Activated CD4-positive, CD25-positive, alpha-beta regulatory T cell treated with anti-CD3 and anti-CD28 coated beads, Interleukin-2, amount 50 U/mL, for 16 hours (primary cell): ENCODE measurements at places on chromosomes 7 and 10.

DNA sequence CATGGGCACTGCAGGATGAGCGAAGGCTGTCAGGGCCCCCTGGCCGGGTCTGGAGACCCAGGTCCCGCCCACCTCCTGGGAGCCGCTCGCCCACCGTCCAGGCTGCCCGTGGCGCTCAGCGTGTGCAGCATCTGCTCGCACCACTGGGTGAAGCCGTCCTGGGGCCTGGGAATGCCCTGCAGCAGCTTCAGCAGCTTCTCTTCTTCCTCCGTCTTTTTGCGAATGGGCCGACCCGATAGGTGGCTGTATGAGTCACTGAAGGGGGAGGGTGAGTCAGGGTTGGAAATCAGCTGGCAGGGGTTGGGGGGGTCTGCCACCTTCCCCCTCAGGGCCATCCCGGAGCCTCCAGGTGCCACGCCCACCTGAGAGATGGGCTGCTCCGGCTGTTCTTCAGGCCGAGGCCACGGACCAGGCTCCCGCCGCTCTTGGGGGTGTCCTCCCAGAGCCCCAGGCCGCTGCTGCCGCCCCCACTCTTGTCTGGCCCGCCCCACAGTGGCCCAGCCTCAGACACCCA lies 8.7 kb downstream of the GNB2 start:
- no peak for DNase-seq

DNA sequence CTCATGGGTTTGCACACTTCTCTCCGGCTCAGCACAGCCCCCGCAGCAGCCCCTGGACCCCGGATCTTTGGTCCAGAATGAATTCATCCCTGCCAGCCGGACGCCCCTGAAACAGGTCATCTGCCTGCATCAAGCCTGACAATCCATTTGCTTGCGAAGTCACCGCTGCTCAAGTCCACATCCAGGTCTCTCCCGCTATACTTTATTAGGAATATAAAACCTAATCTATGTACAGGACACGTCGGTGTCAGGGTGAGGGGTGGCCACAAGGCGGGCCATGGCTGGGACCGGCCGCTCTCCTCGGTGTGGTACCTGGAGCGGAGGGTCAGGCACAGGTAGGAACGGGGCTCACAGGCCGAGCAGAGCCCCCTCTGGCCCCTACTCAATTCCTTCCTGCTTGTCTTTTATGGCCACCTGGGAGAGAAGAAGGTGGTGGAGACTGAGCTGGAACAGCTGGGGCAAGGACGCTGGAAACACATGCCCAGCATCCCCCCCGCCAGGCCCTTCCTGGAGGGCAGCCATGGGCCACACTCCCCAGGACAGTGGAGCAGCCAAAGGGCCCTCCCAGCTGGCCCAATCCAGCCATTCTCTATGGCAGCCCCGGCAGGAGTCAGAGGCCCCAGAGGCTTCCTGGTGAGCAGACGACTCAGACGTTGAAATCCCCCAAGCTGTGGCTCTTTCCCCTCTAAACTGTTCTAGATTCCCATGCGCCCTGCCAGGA lies 5.3 kb downstream of the POLR2J start:
- no peak for DNase-seq

DNA sequence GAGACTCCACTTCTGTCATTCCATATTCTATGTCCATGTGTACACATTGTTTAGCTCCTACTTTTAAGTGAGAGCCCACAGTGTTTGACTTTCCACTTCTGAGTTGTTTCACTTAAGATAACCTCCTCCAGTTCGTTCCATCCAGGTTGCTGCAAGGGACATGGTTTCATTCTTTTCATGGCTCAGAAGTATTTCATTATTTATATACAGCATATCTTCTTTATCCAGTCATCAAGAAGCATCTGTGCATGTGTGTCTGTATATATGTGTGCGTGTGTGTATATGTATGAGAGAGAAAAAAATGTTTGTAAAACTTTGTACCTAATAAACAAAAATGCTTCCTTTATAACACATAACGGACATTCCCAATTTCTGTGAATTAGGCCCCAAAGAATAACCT lies 6.2 kb downstream of the SEC61A2 start:
- DNase-seq, result no peak

DNA sequence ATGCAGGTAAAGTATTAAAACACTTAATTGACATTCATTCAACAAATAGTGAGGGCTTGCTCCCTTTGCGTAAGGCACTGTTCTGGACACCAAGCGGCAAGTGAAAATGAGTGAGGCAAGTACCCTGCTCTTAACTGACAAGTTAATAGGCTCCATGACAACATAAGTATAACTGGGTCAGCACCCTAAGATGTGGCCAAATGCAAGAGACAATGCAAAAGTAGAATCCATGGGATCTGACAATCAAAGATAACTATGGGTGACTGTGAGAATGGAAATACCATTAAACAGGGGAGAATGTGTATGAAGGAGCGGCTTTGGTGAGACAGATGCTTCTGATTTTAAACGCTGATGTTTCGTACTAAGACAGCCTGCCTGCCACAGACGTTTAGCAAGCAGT lies 160.5 kb downstream of the RAPGEF5 start:
- no peak for DNase-seq

- no peak for DNase-seq
These were observed 1.6 kb upstream of the SAMD9 start for GRCh38 chr7:93119191-93119905.

DNA sequence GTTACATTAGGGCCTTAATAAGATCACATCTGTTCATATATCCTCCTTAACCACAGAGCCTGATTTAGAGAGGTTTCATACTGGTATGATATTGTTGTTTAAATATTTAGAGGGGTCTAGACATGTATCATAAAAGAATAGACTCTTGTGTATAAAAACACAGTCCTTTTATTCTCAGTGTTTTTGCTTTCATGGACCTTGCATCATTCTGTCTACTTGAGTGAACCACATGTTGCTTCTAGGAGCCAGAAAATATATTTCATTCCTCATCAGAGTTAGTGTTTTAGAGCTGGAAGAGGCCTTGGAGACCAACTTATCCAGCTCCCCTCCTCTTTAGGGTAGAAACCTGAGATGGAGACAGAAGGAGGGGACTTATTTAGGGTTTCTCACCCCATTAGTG lies 312.8 kb downstream of the LRMDA start:
- no peak for DNase-seq

DNA sequence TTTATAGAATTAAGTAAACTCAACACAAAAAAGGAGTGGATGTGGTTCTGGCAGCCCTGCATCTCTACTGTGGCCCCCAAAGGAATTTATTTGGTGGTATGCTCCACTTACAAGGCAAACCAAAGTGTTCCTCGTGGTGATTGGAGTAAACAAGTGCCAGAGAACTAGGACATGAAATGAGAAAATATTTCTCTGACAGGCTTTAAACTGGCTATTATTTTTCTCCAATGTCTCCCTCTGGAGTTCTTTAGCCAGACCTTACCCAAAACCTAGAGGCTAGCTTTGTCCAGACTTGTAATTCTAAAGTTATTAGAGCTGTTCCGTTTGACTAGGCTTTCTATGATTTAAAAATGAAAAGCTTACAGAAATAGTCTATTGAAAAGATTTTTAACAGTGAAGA lies 990.1 kb downstream of the CNTNAP2 start:
- DNase-seq, result no peak

DNA sequence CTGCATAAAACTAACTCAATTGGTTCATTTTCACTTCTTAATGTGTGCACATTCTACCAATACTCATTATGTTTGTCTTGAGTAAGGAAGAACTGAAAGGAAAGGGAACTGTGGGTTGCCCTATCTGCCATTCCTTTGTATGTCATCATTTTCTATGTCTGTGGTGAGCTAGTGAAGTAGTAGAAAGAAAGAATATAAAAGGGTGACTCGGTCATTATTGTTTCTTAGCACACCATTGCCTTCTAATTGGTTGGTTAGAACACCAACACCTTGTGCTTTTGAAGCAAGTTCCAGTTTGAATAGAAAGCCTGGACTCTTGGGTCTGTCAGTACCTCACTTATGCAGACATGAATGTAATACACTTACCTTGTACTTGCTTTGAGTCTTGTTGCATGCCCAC lies 64.3 kb upstream of the MDFIC start:
- no peak for DNase-seq

DNA sequence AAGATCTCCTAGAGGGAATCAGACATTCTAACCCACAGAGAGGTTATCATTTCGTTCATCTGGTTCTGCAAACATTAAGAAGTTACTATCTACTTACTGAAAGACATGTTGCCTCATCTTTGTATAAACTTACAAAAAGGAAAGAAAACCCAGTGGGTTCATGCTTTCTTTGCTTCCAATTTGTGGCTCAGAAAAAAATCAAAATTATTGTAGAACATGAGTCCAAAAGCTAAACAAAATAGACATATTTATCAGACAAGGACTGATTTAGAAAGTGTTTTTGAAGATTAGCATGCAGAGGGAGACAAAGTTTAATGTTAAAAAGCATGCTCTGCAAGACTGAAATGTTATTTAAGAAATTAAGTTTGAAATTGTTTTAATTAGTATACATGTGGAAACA lies 123.1 kb downstream of the MBL2 start:
- DNase-seq, result no peak

GRCh38 chr7:69599955-69600709 lies 1.9 kb downstream of the AUTS2 start:
- no peak for DNase-seq

- no peak for DNase-seq
These were observed 130.0 kb upstream of the BTBD16 start for GRCh38 chr10:122140941-122141623.

- no peak for DNase-seq
These were observed 32.8 kb downstream of the UBTD1 start for GRCh38 chr10:97531401-97531986.

DNA sequence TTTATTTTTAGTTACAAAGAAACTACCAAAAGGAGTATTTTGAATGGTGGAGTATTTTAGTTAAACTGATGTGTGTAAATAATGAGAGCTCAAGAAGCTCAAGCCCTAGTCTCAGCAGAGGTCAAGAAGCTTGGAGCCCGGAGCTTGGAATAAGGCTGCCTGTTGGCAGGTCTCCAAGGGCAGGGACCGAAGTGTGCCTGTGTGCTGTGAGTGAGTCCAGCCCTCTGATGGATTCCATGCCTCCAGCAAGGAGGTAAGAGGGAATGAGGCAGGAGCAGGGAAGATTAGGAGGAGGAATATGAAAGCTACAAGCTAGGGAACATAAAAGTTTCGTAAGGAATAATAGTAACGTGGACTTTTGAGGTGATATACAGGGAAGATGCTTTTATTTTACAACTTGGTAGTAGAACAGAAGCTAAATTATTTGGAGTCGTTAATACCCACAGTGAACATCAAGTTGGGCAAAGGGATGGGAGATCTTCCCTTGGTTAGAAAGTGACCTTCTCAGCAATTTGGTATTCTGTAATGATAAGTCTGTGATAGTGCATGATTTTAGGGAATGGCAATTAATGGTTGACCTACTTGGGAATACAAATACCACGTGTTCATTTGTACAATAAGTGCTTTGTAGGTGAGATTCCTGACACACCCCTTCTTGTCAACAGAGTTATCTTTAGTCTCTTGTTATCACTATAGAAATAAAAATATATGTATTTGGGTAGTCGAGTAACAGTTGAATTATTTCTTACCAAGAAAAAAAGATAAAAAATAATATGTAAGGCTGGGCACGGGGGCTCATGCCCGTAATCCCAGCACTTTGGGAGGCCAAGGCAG lies 4.6 kb downstream of the SEC23IP start:
- DNase-seq, result no peak

DNA sequence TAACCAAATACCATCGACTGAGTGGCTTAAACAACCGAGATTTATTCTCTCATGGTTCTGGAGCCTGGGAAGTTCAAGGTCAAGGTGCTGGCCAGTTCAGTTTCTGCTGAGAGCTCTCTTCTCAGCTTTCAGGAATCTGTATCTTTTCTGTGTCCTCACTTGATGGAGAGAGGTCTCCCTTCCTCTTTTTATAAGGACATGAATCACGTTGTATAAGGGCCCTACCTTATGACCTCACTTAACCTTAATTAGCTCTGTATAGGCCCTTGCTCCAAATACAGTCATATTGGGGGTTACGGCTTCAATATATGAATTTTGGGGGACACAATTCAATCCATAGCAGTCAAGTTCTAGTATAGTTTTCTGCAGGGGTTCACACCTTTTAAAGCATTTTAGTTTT lies 135.2 kb upstream of the ADO start:
- DNase-seq, result no peak

GRCh38 chr10:120506674-120507073 lies 49.6 kb downstream of the PLPP4 start:
- DNase-seq, result no peak

DNA sequence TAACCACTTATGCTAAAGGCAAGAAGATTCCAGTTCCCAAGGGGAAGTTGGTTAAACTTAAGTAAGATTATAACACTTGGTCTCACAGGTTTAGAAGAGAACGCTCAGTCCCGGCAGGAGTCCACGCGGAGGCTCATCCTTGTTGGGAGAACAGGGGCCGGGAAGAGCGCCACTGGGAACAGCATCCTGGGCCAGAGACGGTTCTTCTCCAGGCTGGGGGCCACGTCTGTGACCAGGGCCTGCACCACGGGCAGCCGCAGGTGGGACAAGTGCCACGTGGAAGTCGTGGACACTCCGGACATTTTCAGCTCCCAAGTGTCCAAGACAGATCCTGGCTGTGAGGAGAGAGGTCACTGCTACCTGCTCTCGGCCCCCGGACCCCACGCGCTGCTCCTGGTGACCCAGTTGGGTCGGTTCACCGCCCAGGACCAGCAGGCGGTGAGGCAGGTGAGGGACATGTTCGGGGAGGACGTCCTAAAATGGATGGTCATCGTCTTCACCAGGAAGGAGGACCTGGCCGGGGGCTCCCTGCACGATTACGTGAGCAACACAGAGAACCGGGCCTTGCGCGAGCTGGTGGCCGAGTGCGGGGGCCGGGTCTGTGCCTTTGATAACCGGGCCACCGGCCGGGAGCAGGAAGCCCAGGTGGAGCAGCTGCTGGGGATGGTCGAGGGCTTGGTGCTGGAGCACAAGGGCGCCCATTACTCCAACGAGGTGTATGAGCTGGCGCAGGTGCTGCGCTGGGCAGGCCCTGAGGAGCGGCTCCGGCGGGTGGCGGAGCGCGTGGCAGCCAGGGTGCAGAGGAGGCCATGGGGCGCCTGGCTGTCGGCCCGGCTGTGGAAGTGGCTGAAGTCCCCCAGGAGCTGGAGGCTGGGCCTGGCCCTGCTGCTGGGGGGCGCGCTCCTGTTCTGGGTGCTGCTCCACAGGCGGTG lies 3.8 kb downstream of the GIMAP1 start:
- DNase-seq, result no peak

DNA sequence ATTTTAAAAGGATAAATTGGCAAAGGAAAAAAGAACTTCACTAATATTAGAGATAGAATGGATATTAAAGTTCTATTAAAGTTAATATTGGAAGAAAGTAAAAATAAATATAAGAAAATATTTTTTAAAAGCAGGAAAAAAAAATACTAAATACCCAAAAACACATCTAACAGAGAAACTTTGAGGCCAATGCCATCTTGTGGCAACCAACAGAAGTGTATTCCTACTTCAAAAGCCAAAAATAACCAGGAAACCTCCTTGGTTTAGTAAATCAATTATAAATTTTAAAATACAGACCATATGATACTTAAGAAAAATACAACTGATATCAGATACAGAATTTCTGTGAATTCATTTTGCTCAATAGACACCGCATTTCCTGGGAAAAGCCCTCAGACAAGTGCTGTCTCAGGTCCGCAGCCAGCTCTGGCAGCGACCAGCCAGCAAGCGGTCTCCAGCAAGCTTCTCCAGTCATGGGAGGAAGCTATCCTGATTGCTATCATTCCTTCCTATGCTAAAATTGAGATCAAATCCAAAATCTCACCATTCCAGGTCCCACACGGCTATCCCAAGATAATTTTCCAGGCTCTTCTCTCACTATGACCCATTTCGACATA lies 65.3 kb downstream of the LMBR1 start:
- no peak for DNase-seq

GRCh38 chr7:150451833-150452461 lies 1.5 kb downstream of the GIMAP8 start:
- DNase-seq, result no peak
